ENCODE measurements at places on chromosomes 11 and 22. TPM values are rescaled to one million over a fixed set of nuclear protein-coding genes. Genes with fewer than 3 reads are reported as not detected.

NRIP3 gene
- total RNA-seq, result 34.8 TPM

FOLR3 gene
- total RNA-seq, result not detected

CD82 gene
- 42.7 TPM for total RNA-seq

NAALADL1 gene
- not detected for total RNA-seq

SMTNL1 gene
- not detected for total RNA-seq

SIK2 gene
- 4.9 TPM for total RNA-seq

AIFM3 gene
- total RNA-seq, result 2.0 TPM

RAB39A gene
- 15.6 TPM for total RNA-seq

OR52E8 gene
- total RNA-seq, result not detected

ADM2 gene
- 0.03 TPM for total RNA-seq

KCNK4 gene
- 0.23 TPM for total RNA-seq

IRAG1 gene
- total RNA-seq, result not detected

KRTAP5-11 gene
- total RNA-seq, result not detected

KRTAP5-1 gene
- not detected for total RNA-seq

DNAL4 gene
- total RNA-seq, result 10.7 TPM

C11orf97 gene
- total RNA-seq, result not detected

OR56A1 gene
- under 0.01 TPM for total RNA-seq

OR2D2 gene
- total RNA-seq, result not detected

MFNG gene
- total RNA-seq, result 3.0 TPM

All from Daoy (cell line).